Uterus (tissue), 4 donors: ENCODE measurements at places on chromosomes 5 and 9. TPM values are rescaled to one million over a fixed set of nuclear protein-coding genes. Genes with fewer than 3 reads are reported as not detected.

Gene KCTD16
- 2.4 TPM for total RNA-seq

Gene CD14
- 42.0 TPM for total RNA-seq

Gene MLANA
- total RNA-seq: not detected

Gene NR2F1-AS1
- 28.3 TPM for total RNA-seq

Gene ASPN
- 48.3 TPM for total RNA-seq

Gene PCDHGB6
- total RNA-seq: 7.4 TPM

Gene IARS1
- 205 TPM for total RNA-seq

DNA sequence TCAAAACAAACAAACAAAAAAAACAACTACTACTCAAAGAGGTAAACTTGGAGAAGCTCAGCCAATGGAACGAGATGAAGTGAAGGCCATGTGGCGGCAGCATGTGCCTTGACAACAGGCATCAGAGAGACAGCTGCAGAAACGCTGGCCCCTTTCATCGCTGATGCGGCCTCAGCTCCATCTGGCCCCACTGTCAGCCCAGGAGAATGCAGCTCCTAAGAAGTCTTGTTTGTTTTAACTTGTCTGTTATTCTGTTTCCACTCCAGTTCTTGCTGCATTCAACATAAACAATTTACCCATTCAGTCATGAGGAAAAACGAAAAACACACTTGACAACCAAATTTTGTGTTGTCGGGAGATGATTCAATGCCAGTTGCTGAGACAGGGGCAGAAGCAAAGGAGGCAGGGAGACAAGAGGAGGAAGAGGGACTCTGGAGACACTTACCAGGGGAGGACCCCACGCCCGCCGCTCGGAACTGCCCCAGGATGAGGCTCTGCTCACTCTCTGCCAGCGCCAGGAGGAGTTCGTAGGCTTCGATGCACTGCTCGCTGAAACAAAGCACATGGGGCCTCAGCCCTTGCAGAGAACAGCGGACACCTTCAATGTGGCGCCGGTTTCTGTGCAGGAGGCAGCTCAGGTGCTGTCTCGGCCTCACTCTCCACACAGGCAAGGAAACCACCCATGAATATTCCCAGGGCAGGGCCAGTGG lies 91.2 kb downstream of the DCP2 start:
- no peaks in the 10 kb centered on the region for H3K36me3 ChIP-seq
- H3K27me3 ChIP-seq: no peaks in the 10 kb centered on the region
- DNase-seq: no peak
- no peak overlapping the region for H3K4me3 ChIP-seq

DNA sequence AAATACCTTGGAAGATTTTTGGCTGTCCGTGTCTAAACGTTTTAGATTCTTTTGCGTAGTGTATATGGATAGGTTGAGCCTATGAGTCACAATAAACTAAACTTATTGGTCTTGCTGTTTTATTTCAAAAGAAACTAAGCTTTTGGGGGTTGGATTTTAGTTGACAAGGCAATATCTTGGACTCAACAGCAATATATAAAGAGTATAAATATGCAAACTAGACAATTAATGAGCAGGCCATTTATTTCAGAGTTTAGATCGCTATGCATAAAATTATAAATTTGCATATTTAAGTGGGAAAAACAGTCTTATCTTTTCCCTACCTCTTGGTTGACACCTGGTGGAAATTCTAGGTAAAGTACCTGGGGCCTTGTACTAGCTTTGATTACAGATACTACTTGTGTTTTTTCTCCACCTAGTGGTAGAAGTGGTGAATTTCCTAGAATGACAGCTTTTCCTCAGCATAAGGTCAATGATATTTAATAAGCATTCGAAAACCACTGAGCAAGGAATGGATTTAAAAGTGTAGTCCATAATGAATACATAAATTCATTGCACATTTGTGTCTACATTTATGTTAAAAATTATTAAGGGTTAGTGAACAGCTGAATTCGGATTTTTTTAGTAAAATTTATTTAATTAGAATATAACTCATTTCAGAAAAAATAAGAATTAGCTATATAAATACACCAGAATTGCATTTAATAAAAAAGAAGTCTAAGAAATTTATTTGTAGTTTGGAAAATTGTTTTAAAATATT lies 1.7 kb upstream of the ARRDC3 start:
- H3K4me1 ChIP-seq: no peaks in the 10 kb centered on the region
- no peak overlapping the region for H3K4me3 ChIP-seq
- H3K27me3 ChIP-seq: no peaks in the 10 kb centered on the region
- H3K27ac ChIP-seq: peak overlapping the region; percentile 95
- peak; percentile 22 for DNase-seq

DNA sequence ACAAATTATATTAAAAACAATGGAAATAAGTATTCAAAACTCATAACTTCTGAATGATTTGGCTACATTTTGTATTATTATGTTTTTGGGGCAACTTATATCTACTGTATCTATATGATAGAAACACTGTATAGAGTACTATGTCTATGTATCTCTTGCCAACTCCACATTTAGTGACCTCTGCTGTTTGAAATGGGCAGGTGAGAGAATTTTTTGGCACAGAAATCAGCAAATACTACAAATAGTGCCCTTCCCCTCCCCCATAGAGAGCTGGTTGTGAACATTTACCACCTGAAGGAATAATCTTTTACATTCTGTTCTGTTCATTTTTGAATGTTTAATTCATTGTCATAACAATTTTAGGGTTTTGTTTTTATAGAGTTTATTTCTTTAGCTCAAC lies 545.3 kb downstream of the PDE4D start:
- H3K4me1 ChIP-seq: no peaks in the 10 kb centered on the region
- no peak for DNase-seq
- H3K27me3 ChIP-seq: no peaks in the 10 kb centered on the region

DNA sequence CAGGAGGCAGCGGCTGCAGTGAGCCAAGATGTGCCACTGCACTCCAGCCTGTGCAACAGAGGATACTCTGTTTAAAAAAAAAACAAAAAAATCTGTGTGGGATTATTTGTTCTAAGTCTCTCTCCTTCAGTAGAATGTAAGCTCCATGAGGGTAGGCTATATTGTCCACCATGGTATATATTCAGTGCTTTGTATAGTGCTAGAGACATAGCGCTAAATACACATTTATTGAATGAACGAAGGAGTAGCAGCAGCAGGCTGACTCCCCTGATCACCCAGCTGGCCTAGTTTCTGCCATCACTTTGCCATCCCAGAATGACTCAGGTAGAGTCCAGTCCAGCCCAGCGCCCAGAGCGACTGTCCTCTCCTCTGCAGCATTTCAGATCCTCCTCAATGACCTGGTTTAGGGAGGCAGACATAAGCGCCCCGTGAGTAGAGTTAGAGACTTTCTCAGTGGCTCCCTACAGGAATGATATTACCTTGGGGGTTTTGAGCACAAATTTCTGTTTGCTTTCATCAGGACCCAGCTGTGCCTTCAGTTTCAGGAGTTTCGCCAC lies 716 bp downstream of the HARS1 start:
- peak overlapping the region; percentile 73 for H3K27ac ChIP-seq
- no peak for DNase-seq
- peak overlapping the region; percentile 98 for H3K4me3 ChIP-seq

DNA sequence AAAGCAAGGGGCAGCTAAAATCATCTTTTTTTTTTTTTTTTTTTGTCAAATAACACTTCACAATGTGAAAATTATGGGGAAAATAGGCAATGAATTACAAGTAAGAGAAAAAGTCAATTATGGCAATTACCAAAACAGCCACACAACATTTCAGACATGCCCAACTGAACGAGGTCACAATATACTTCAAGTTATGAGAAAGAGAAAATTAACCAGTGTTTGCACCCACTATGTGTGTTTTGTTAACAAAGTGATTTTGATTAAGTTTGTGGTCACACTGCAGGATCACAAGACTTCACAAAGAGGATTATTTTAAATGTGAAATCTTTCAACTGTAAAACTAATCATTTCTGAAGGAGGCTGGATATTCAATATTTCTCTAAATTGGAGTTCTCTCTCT lies 1032.8 kb upstream of the DMAC1 start:
- no peaks in the 10 kb centered on the region for H3K4me1 ChIP-seq
- no peak overlapping the region for H3K27ac ChIP-seq
- H3K4me3 ChIP-seq: no peak overlapping the region
- no peaks in the 10 kb centered on the region for H3K27me3 ChIP-seq
- DNase-seq: no peak

- H3K27me3 ChIP-seq: peaks cover 60% of the 10 kb centered on the region
- no peak overlapping the region for H3K4me3 ChIP-seq
- no peak overlapping the region for H3K27ac ChIP-seq
- H3K36me3 ChIP-seq: no peaks in the 10 kb centered on the region
- no peak for DNase-seq
These were observed 2.6 kb upstream of the FOXB2 start for GRCh38 chr9:77016526-77017504.

DNA sequence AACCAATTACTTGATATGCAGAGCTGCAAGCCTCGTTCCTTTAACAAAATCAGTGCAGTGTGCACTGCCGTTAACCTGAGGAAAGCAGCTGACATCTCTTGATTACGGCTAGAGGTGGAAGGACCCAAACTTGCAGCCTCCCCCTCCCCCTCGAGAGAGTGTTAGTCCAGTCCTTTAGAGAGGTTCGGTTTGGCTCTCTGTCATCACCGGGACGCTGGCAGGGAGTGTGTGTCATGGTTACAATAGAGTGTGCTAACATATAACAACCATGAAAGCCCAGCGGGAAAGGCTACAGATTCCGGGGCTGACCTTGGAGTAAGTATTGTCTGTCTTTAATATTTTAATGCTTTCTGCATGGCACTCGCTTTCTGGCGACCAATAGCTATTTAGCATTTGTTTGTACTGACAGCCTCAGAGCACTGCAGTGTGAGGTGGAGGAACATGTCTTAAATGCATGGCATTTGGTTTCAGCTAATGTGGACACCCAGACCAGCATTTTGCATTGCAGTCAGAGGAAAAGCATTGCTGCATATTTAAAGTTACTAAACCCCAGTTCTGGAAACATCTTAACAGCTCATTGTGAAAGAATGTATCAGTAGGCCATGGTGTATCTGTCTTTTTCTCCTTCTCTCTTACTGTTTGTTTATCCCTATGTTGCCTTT lies 237.5 kb downstream of the CD180 start:
- H3K27me3 ChIP-seq: no peaks in the 10 kb centered on the region
- no peaks in the 10 kb centered on the region for H3K36me3 ChIP-seq
- peak overlapping the region; percentile 27 for H3K4me3 ChIP-seq
- H3K4me1 ChIP-seq: peaks cover 5% of the 10 kb centered on the region
- DNase-seq: peak; percentile 29

DNA sequence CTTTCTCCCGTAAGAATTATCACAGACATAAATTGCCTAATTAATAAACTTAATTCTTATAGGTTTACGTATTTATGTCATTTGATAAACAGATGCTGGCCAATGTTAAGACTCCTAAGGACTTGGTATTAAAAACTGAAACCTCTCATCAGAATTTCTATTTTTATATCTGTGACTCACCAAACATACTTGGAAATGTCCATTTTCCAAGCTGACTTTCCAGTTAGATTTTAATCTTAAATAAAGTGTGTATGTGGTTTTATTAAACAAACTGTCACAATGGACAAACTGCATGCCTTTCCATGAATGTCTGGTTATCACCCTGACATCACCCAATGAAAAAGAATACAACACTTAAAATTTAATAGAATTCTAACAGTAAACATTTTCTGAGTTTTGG lies 12.6 kb upstream of the COL23A1 start:
- no peak for DNase-seq
- H3K27ac ChIP-seq: no peak overlapping the region
- H3K36me3 ChIP-seq: no peaks in the 10 kb centered on the region
- H3K4me3 ChIP-seq: no peak overlapping the region
- no peaks in the 10 kb centered on the region for H3K4me1 ChIP-seq
- no peaks in the 10 kb centered on the region for H3K27me3 ChIP-seq

GRCh38 chr5:132489051-132489770 lies 1.4 kb downstream of the IRF1 start:
- DNase-seq: no peak
- H3K27ac ChIP-seq: peak overlapping the region; percentile 98
- no peaks in the 10 kb centered on the region for H3K36me3 ChIP-seq
- peak overlapping the region; percentile 91 for H3K4me3 ChIP-seq

- no peak overlapping the region for H3K27ac ChIP-seq
- no peaks in the 10 kb centered on the region for H3K27me3 ChIP-seq
- no peak overlapping the region for H3K4me3 ChIP-seq
- H3K36me3 ChIP-seq: no peaks in the 10 kb centered on the region
- no peak for DNase-seq
These were observed 330.6 kb downstream of the ASTN2 start for GRCh38 chr9:117084221-117084620.

- no peaks in the 10 kb centered on the region for H3K27me3 ChIP-seq
- DNase-seq: peak; percentile 20
- no peaks in the 10 kb centered on the region for H3K36me3 ChIP-seq
- H3K4me3 ChIP-seq: no peak overlapping the region
- no peak overlapping the region for H3K27ac ChIP-seq
- no peaks in the 10 kb centered on the region for H3K4me1 ChIP-seq
These were observed 58.3 kb downstream of the FGF1 start for GRCh38 chr5:142627383-142628217.

GRCh38 chr9:76573905-76574760 lies 115.2 kb downstream of the GCNT1 start:
- no peaks in the 10 kb centered on the region for H3K27me3 ChIP-seq
- no peak overlapping the region for H3K4me3 ChIP-seq
- no peaks in the 10 kb centered on the region for H3K4me1 ChIP-seq
- H3K36me3 ChIP-seq: no peaks in the 10 kb centered on the region

GRCh38 chr5:154071799-154072413 lies 33.1 kb downstream of the MFAP3 start:
- H3K4me1 ChIP-seq: no peaks in the 10 kb centered on the region
- H3K36me3 ChIP-seq: no peaks in the 10 kb centered on the region
- DNase-seq: no peak
- H3K27me3 ChIP-seq: no peaks in the 10 kb centered on the region

GRCh38 chr9:22214021-22214420 lies 204.9 kb upstream of the CDKN2B start:
- H3K27ac ChIP-seq: no peak overlapping the region
- H3K27me3 ChIP-seq: no peaks in the 10 kb centered on the region
- H3K4me1 ChIP-seq: no peaks in the 10 kb centered on the region
- no peaks in the 10 kb centered on the region for H3K36me3 ChIP-seq
- no peak overlapping the region for H3K4me3 ChIP-seq
- DNase-seq: no peak

GRCh38 chr5:110707260-110707844 lies 19.1 kb downstream of the TMEM232 start:
- no peak overlapping the region for H3K4me3 ChIP-seq
- no peaks in the 10 kb centered on the region for H3K36me3 ChIP-seq
- DNase-seq: no peak
- no peak overlapping the region for H3K27ac ChIP-seq
- H3K27me3 ChIP-seq: no peaks in the 10 kb centered on the region

DNA sequence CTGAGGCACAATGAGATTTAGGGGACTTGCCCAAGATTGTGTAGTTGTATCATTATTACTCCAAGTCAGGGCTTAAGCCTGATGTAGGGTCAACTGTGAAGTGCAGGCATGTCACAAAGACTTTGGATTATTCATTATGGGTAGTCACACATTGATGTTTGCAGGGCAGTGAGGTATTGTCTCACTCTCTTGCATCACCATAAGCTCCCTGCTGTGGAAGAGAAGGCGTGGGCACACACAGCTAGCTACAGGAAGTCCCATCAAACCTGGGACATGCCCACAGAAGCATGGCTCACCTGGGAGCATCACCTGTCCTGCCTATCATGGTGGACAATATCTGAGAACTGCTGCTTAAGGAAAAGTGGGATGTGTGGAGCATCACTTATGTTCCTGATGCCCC lies 42.1 kb downstream of the TMOD1 start:
- no peaks in the 10 kb centered on the region for H3K36me3 ChIP-seq
- H3K27me3 ChIP-seq: no peaks in the 10 kb centered on the region
- no peaks in the 10 kb centered on the region for H3K4me1 ChIP-seq
- H3K27ac ChIP-seq: no peak overlapping the region
- no peak overlapping the region for H3K4me3 ChIP-seq
- DNase-seq: peak; percentile 9
